ENCODE measurements at places on chromosomes 2 and 18.

- no peak for DNase-seq
Observed at GRCh38 chr2:217090024-217090473, 230.2 kb upstream of the TNP1 start.

GRCh38 chr2:10230499-10230898 is 72.2 kb upstream of the HPCAL1 start:
- DNase-seq, result no peak

DNA sequence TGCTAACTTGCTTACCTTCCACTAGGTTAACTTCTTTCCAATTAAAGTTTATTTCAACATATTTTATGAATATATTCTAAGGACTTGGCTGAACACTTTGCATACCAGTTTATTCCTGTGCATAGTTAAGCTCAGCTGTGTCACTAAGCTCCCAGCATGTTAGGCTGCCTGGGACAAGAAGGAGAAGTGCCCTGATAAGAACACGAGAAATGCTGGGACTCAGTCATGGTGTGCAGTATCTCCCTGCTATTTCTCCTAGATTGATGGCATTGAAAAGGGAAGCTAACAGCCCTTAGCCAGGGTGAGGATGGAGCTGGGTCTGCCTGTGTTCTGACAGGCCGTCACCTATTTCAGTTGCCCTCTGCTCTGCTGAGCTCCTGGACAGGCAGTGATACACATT is 164.3 kb downstream of the TRABD2A start:
- no peak for DNase-seq

GRCh38 chr18:38690626-38691025 is 1125.0 kb upstream of the CELF4 start:
- no peak for DNase-seq

DNA sequence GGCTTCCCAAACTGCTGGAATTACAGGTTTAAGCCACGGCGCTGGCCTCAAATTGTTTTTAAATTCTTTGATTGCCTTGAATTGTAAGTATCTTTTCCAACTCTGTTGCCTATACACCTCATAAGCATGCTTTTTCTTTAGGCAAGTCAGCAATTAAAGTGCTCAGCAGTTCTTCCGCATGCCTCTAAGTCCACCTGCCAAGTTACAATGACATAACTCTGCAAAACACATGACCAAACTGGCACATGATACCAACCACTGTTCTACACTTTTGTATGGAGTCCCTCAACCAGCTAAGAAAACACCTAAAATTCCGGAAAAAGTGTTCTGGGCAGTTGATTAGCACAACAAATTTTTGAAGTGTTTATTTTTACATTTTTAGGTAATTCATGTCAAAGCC is 5.1 kb downstream of the TXNL4A start:
- no peak for DNase-seq

- DNase-seq, result no peak
Observed at GRCh38 chr2:220572385-220572784, 945.0 kb downstream of the SLC4A3 start.

GRCh38 chr2:42224422-42225067 is 55.4 kb downstream of the EML4 start:
- no peak for DNase-seq

DNA sequence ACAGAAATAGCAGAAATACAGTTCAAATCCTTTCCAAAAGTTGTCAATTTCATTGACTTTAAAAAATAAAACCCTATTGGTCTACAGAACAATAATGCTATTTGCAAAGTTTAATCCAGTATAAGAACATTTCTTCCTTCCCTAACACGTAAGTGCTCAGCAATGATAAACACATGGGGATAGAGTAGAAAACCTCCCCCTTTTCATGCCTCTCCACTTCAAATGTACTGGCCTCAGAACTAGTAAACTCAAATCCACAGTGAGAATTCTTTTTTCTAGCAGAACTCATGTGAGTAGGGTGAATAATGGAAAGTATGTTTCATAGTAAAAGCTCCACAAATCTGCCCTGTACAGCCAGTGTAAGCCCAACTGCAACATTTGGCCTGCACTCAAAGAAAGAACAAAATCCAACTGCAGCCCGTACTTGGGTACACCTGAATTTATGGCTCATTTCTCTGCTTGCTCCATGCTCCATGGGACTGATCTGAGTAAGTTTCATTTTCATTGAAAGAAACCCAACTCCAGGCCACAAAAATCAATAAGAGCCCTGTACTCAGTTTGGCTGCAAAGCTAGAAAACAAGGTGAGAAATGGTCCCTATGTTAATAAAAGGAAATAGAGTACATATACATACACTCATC is 115.0 kb upstream of the RMDN2 start:
- no peak for DNase-seq

DNA sequence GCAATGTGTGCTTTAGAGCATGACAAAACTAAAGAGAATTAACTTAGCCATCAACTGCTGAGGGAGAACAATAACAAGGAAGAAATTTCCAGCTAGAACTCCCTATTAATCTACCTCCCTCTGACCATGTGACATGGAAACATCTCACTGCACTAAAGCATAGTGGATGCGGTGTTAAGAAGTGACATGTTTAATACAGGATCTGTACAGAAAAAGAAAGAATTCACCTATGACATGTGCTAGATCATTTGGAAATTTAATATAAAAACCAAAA is 202.3 kb upstream of the KLHL14 start:
- DNase-seq, result no peak

- DNase-seq, result no peak
Observed at GRCh38 chr2:66813976-66814375, 379.1 kb downstream of the MEIS1 start.

DNA sequence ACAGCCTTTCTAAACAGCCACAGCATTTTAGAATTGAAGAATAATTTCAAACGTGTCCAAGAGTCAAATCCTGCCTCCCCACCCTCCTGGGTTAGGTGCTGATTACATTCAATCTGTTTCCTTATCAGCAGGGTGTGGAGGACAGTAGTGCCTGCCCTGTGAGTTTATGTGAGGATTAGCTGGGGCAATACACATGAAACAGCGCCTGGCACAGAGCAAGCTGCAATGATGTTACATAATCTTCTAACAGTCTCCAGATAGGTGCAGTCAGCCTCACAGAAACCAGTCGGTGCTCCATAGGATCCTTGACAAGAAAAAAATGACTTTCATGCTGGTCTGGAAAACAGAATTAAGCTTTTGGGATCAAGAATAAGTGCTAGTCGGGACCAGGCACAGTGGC is 91.7 kb upstream of the ITGA6 start:
- no peak for DNase-seq

GRCh38 chr18:10056506-10056905 is 142.7 kb downstream of the VAPA start:
- no peak for DNase-seq

Data from stimulated activated CD4-positive, alpha-beta T cell treated with anti-CD3 and anti-CD28 coated beads, Interleukin-12 subunit alpha, Interleukin-12 subunit beta, amount 100 ng/mL, for 48 hours (primary cell).